Cerebellar nuclear complex (tissue), 1 donor: ENCODE measurements at places on chromosomes 7 and 10.

DNA sequence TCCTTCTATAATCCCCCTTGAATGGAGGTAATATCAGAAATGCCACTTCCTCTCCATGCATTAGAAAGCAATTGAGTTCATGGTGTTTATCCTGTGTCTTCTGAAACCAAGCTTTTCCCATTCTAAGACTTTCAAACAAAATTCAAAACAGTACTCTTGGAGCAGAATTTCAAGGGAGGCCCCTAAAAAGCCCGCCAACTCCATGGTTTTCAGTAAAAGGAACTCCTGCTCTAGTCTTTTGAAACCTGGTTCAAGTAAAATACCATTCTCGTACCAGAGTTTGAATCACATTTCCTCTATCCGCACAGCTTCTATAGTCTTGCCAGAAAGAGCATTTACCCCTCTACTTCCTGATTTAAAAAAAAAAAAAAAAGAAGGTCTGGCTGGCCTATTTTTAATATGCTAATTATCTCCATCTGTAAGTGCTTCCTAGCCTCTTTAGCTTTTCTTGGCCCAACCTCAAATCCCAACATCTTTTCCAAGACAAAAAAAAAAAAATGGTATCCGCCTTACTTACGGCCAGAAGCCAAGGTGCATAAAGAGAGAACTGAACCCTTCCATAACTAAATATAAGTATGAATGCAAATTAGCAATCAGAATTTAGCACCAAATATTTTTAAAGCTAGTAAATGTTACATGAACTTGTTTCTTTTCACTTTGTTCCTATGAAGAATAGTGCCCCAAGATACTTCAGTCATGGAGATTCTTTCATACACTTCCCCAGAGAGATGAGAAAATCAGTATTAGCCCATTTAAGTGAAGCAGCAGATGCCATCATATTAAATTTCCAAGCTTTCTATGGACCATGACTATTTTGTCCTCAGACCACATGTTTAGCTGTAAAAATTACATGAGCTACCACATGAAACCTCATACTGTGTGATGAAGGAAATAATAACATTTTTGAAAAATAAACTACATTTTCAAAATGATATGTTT is 199.9 kb upstream of the FAM3C start:
- no peak for DNase-seq

- no peak for DNase-seq
Observed at GRCh38 chr7:114527589-114527988, 113.0 kb downstream of the FOXP2 start.

- no peak for DNase-seq
Observed at GRCh38 chr7:47225387-47226131, 356.4 kb downstream of the TNS3 start.

DNA sequence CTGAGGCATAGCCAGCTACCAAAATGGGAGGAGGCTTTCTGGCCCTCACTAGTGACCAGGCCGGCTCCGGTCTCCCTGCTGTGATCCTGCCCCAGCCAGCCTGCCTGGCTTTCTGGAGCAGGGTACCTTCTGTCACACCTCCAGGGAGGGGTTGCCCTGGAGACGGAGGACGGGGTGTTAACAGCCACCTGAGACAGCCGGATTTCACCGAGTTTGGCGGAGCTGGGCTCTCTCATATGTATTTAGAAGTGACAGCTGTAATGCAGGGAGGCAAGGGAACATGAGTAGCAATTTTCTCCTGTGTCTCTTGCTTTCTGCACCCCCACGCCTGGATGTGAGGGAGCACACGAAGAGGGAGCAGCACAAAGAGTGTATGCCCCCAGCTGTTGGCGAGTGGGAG is 473.3 kb downstream of the PLXNA4 start:
- DNase-seq, result no peak

GRCh38 chr10:29214551-29214950 is 74.3 kb upstream of the LYZL1 start:
- DNase-seq, result no peak
